GM04504 (cell line): ENCODE measurements at places on chromosomes 7 and 10.

- no peak for DNase-seq
Measured at GRCh38 chr10:108673741-108674140, 1249.6 kb downstream of the XPNPEP1 start.

DNA sequence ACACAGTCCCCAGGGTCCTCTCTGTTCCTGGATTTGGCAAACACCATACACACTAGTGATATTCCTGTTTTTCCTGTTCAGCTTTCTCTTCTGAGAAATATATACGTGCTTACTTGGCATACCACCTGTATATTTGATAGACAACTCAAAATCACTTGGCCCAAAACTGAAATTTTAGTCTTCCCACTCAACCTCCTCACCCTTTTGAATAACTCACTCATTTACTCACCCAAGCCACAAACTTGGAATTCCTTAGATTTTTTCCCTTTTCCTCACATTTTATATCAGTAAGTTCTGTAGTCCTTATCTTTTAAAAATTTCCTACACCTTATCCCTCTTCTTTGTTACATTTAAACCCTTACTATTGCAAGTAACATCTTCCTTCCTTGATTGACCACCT is 143.4 kb downstream of the PPP1R3A start:
- DNase-seq, result no peak

- peak; percentile 39 for DNase-seq
Measured at GRCh38 chr7:95246831-95247370, 77.4 kb downstream of the PON1 start.

DNA sequence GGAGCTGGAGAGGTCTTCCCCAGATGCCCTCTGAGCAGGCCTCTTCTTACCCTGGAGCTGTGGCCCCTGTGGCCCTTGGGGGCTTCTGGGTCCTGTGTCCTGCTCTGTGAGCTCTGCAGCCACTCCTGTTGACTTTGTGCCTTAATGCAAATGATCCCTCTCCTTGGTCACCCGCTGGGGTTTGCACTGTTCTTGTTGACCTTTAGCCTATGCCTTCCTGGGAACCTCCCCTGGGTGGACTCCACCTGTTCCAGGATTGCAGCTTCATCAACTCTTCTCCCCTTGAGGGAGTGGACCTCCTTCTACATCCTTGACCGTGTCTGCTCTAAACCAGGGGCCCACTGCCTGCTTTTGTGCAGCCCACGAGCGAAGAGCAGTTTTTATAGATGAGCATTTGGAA is 58.6 kb upstream of the CTBP2 start:
- DNase-seq, result no peak

- DNase-seq, result no peak
Measured at GRCh38 chr7:77238703-77239136, 39.1 kb upstream of the FGL2 start.

- DNase-seq, result no peak
Measured at GRCh38 chr7:120860156-120860555, 2.2 kb upstream of the TSPAN12 start.

DNA sequence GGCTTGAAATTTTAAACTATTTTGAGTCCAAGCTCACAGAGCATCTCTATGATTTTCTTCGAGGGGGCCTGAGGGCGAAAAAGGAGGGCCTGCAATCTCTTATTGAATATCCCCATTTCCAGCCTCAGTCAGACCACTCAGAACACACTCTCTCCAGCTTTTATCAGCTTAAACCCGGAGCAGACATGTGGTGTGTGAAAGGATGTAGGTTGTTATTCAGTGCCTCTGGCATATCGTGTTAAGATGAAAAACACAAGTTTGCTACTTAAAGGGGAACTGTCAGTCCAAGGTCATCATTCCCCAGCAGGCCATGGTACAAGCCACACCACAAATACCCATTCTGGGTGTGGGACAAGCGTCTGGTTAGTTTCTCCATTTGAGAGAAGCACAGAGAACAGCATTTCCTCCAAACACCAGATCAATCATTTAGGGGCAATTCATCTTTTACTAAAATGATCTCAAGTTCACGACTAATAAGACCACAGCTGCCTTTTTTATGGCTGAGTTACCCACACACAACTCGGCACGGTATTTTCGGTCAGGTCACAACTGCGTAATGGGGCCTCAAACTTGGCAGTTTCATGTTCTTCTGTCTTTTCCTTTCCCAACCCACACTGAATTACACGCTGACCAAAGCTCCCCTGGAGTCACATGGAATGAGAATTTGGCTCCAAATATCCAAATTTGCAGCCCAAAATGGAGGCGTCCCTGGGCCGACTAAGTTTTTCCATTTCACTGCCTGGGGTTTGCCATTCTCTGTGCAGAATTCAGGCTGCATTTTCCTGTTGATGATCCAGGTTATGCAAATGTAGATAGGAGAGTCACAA is 188.4 kb downstream of the SEM1 start:
- no peak for DNase-seq

DNA sequence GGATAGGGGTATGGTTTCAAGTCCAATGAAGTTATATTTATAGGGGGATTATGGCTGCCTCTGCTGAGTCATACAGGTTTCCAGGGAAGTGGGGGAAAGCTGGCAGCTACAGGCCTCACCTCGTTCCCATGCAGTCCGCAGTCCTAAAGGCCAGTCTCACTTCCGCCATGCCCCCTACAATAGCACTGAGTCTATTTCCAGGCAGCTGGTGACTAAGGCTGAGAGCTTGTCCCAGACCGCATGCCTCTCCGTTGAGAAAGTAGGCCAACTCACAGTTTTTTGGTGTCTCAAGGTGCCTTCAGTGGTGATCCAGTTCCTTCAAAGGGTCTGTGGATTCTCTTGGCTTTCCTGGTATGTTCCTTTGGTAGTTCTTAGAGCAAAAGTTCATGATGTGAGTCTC is 203.9 kb upstream of the GLI3 start:
- no peak for DNase-seq

DNA sequence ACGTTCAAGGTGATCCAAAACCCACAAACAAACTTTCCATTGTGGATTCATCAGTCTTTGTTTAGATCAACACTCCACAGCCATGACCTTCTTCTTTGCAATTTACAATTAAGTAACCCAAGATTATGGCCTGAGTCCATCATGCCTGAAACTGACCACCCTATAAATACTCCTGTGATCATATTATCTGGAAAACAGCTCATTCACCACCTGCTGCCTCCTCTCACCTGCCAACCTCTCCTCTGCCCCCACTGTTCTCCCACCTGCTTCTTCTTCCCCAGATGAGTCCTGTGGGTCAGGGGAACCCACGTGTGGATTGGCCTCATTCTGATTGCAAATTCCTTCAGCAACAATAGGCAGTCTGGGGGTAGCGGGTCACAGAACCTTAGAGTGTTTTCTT is 81.4 kb downstream of the ABLIM1 start:
- no peak for DNase-seq

DNA sequence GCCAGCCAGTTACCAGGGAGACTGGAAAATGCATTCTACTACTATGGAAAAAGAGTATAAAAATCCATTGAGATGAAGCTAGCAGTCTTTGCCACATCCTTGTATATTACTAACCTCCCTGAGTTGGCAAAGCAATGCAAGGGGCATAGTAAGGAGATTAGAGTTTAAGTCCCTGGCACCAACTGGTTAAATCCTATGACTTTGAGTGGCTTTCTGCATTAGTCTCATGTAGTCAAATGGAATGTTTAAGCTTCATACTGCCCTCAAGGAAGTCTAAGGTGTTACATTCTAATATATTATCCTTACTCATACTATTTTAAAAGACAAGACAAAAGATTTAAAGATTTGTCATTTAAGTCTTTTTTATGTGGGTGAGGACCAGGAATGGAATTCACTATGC is 110.1 kb downstream of the INHBA start:
- DNase-seq, result no peak

GRCh38 chr7:3821488-3821887 is 520.4 kb downstream of the SDK1 start:
- no peak for DNase-seq

DNA sequence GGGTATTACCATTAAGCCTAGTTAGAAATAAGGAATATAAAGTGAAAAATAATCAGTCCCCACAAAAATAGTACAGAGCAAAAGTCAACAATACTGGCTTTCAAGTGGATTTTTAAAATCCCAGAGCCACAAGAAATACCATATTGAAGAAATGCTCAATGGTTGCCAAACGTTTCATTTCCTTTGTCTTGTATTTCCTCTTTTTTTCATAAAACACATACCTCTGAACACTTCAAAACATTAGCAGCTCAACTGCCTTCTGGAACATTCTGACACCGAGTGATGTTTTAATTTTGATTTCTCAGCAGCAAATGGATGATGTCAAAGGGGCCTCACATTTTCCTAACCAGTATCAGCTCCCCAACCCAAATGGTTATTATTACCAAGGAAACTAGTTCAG is 10.5 kb downstream of the NOD1 start:
- DNase-seq, result no peak

DNA sequence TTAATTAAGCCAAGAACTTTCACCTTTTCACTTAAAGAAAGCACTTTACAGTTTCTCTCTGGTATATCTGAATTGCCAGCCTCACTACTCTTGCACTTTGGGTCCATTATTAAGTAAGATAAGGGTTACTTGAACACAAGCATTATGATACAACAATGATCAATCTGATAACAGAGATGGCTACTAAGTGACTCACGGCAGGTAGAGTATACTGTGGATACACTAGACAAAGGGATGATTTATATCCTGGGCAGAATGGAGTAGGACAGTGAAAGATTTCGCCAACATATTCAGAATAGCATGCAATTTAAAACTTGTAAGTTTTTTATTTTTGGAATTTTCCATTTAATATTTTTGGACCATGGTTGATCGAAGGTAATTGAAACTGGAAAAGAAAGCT is 34.3 kb upstream of the ITGB8 start:
- DNase-seq, result no peak
